ENCODE measurements at places on chromosomes 11 and 22.
A peak's percentile ranks its signal among the peaks of the same experiment; 100 is the strongest.

DNA sequence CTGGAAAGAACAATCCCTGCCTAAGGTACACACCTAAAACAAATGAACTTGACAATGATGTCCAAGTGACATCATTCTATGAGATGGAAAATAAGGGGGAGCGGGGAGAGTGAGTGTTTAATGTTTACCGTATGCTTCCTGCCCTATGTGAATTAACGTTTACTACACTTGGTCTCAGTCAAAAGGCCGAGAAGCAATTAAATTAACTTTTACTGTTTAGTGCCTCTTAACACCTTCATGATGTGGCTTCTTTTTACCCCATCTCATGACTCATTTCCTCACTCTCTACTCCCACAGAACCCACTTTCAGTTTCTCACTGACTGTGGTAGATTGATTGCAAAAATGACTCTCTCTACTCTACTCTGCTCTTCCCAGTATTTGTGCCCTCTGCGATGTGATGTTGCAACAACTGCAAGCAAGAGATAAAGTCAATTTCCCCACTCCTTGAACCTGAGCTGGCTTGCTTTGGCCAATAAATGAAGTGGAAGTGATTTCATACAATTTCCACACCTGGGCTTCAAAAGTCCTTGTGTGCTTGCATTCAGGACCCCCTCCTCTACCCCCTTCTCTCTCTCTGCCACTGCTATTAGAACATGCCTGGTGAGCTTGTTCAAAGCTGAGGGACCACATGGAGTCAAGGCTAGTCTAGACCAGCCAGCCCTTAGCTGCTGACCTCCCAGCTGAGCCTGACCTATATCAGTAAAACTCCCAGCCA lies 11.6 kb upstream of the ALKBH3 start:
- peak; percentile 28 for DNase-seq

DNA sequence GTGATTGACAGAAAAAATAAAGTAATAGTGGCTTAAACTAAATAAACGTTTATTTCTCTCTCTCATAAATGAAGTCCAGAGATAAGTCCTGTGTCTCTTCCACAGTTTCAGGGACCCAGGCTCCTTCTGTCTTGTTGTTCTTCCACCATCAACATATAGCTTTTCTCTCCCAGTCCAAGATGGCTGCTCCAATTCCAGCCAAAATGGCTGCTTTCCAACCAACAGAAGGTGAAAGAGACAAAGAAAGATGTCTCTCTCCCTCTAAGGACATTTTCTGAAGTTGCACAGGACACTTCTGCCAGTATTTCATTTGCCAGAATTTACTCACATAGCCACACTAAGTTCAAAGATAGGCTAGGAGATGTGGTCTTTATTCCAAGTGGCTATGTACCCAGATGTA lies 9.4 kb upstream of the PLEKHB1 start:
- DNase-seq = no peak

DNA sequence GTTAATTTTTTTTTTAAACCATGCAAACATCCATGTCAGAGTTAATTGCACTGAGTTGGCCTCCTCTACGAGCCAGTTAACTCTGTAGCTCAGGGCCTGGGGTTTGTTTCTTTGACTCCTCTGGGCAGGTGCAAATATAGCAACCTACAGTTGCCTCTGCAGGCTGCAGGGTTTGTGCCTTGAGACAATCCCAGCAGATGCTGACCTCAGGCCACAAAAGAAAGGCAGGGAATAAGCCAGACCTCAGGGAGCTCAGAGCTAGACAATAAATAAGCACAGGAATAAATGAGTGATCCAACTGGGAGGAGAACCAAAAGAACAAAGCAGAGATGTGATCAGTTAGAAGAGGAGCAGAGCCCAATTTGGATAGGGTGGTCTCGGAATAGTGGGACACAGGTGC lies 390.8 kb downstream of the SHANK2 start:
- no peak for DNase-seq

- peak; percentile 36 for DNase-seq
Observed at GRCh38 chr11:64060861-64061444, 25.2 kb downstream of the FLRT1 start.

DNA sequence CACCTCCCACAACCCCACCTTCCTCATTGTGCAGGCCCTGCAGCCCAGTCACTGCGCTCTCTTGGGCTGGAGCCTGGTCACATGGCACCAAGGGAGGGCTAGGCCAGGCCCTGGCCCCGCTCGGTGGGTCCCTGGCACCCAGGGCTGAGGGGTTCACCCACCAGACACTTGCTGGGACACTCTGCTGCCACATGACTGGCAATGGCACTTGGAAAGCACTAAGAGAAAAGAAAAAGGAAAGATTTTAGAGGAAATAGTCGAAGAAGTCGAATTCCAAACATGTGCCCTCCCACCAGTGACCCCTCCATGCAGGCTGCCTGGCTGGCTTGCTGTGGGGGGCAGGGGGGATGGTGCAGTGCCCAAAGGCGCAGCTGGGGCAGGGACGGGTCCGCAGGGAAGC lies 12.3 kb upstream of the TTLL8 start:
- DNase-seq = no peak

- DNase-seq = no peak
Observed at GRCh38 chr22:47779474-47779873, 1017.0 kb downstream of the TBC1D22A start.

DNA sequence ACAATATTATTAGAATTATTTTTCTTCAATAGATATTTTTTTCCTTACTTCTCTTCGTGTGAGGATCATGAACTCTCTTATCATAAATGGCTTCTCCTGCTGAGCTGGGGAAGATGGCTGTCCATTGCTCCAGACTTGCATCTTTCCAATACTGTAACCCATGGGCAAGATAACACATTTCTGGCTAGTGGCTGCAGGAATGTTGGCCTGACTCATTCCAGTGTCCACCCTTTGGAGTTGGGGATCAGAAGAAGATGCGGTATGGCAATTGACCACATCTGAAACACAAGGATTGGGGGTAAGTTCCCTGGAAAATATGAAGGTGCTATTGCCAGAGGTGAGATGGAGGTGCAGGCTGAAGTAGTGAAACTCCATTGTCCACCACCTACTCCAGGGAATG lies 92.8 kb downstream of the FAR1 start:
- no peak for DNase-seq

DNA sequence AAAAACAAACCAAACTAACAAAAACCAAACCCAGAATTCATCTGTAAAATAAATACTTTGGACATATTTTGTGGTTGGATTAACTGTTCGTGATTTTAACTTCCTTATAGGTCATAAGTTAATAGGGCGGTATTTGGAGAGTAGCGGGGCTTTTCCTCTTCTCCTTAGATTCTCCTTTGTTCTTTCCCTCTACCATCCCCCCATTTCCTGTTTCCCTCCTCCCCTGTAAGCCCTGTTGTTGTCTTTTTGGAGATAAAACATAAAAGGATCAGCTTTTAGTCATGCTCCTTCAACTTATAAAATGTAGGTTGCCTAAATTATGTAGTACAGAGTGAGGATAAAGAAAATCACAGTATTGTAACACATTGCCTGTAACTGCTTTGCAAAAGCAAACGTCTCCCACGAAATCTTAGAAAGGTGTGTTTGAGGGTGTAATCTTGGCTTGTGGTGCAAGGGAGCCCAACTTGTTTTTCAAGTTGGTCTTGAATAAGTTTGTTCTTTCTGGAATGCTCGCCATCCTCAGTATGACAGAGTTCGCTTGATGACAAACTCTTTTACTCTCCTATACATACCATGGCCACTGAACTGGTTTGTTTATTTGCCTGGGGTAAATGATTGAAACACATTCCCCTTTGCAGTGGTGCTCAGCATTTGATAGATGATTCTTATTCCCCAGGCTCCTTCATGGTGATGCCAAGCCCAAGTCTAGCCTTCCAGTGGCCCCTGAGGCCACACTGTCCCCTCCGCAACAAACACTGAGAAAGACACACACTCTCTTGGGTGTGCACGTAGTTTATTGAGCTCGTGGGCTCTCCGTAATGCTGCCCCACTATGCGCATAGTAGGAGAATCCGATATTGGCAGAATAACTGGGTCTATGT lies 49.4 kb downstream of the TEAD1 start:
- DNase-seq = no peak

DNA sequence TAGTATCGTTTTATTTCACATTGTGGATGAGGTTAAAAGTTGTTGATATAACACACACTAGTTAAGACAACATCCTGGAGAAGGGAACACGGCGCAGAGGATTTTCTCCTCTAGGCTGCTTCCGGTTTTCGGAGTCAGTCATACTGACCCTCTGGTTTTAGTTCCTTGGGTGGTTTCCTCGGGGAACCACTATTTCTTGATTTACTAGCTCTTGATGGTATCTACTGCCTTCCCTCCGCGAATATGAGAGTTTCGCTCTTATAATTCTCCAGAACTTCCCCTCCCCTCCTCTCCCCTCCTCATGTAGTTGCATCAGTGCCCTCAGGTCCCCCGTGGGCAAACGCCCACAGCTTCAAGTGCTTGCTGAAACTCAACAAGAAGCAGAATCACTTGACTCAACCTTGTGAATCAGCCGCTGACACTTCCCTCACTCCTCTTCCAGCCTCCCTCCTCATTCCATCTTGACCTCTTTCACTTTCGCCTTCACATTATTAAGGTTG lies 15.9 kb upstream of the APOBEC3A start:
- peak; percentile 85 for DNase-seq

GRCh38 chr11:77080643-77081210 lies 14.0 kb downstream of the CAPN5 start:
- DNase-seq = no peak

DNA sequence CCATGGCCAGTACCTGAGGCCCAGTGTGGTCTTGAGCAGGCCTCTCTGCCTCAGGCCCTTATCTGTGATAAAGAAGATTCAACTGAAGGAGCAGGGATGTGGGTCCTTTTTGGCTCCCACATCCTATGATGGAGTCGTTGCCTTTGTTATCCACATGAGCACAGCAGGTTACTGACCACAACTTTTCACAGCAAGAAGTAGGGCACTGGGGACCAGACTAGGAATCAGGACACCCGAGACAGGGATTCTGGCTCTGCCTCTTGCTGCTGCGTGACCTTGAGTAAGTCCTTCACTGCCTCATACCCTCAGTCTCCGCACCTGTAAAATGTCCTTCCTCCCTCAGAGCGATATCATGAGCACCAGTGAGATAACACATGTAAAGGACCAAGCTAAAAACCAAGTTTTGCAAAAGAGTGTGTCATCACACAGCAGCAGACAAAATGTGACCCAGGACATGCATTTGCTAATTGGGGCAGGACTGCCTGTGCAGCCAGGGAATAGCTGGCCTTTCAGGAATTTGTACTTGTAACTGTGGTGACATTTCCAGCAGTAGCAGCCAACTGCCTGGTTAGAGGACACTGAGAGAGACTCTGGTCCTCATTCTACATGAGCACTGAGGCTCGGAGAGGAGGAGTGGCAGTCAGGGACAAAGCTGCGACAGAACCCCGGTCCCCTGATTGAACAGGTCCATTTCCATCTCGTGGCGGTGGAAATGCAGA lies 13.2 kb upstream of the SMIM35 start:
- no peak for DNase-seq

GRCh38 chr22:37734964-37735451 lies 38.2 kb downstream of the TRIOBP start:
- no peak for DNase-seq

GRCh38 chr22:36764641-36765040 lies 11.3 kb downstream of the IFT27 start:
- DNase-seq = no peak

DNA sequence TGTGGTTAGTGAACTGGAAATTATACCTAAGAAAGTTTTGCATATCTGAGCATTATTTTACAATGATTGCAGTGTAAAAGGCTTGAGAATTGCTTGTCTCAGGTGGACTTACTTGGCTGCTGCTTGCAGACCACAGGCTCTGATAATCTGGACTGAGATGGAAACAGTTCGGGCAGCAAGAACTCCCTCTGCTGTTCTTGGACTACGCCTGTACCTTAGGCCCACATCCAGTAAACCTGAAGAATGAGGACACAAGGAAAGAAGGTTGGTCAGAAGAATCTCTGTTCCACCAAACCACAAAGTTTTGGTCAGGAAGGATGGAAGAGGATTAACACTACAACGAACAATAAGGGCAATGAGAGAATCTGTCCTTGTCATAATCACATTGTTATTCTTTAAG lies 80.1 kb downstream of the C2CD3 start:
- DNase-seq = no peak

GRCh38 chr11:82883853-82884252 lies 16.4 kb downstream of the PRCP start:
- no peak for DNase-seq

DNA sequence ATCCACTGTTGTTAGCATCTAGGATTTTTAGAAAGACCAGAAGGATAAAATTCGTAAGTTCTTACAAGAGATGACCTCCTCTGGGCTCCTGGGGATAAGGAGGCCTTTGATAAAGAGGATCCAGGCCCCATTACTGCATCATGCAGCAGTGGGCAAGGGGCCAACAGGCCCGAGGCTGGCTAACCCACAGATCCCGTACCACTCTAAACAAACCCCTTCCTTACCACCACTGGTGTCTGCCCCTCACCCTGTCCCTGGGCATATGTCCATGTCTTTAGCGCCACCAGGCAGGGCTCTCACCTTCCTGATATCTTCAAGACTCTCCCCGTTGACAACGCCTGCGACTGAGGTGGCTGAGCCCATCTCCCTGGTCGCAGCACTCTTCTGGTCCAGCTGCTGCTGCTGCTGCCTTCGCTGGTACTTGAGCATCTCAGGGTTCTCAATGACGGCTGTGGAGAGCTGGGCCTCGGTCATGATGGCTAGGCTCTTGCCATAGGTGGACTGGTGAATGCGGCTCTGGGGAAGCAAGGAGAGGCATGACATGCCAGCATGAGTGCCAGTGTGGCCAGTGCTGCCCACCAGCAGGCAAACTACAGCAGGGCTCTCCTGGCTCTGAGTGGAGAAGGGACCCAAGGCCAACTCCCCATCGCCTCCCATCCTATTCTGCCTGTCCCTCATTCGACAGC lies 46.2 kb downstream of the HIRA start:
- no peak for DNase-seq

DNA sequence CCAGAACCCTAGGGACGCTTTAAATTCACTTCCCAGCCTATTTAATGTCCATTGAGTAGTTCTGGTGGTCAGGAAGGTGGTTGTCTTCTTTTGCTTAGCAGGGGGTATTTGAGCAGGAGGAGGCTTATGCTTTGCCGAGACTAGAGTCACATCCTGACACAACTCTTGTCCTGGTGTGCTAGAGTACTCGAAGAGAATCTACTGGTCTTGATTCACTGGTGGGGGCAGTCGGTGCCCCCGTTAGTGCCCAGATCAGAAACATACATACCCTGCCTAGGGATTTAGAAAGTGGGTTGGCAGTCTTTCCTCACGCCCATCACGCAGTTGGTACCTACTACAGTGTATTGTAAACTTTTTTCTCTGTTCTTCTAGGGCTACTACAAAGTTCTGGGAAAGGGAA lies 2.7 kb downstream of the RPL27A start:
- DNase-seq = no peak

DNA sequence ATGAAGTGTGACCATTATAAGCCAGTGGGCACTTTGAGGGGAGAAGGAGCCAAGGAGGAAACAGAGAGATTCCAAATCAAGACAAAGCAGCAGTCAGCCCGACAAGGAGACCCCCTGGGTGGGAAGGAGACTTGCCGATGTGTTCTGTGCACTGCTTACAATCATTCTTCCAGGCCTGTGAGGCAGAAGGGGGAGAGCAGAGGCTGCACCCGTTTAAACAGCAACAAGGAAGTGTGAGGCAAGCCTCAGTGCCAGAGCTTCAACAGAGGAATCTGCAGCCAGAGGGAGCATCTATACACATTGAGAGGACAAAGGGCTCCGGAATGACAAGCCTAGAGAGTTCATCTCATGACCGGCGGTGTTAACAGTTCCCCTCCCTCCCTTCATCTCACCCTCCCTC lies 121.1 kb downstream of the NXPE2 start:
- DNase-seq = no peak
